ENCODE measurements at places on chromosomes 7 and 10.

GRCh38 chr10:29512425-29512974, 122.3 kb downstream of the SVIL start:
- no peak for DNase-seq

GRCh38 chr7:125089171-125089570, 159.5 kb upstream of the POT1 start:
- no peak for DNase-seq

DNA sequence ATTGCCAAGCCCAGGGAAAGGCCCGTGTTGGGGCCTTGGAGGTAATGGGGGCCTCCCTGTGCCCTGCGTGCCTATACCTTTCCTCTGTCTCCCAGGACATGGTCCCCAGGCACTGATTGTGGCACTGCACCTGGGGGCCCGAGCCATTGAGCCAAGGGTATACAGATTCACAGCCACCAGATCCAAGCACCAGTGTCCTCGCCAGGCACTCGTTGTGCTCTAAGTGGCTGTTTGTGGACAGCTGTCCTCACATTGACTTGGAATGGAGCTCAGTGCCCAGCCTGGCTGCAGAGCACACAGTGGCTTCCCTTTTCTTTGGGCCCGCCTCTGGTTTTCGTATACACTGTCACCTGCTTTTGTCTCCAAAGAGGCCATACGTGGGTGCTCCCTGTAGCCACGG, 72.0 kb upstream of the BTBD16 start:
- no peak for DNase-seq

DNA sequence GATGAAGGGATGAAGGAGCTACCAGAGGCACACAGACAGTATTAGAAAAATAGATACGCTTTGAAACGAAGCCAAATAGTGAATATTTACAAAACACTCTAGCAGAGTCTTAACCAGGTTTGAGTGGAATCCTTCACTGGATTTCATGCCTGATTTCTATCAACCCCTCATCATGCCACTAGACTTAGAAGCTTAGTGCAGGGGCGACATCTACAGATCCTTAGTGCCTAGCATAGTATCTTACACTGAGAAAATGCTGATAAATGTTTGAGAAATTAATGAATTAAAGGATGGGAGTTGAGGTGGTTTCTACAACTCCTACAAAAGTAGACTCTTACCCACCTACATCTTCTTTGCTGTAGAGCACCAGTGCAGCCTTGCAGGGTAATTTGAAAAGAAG, 54.7 kb upstream of the CCNJ start:
- DNase-seq = no peak

- no peak for DNase-seq
Observed at GRCh38 chr7:107370816-107371215, 99.0 kb upstream of the GPR22 start.

DNA sequence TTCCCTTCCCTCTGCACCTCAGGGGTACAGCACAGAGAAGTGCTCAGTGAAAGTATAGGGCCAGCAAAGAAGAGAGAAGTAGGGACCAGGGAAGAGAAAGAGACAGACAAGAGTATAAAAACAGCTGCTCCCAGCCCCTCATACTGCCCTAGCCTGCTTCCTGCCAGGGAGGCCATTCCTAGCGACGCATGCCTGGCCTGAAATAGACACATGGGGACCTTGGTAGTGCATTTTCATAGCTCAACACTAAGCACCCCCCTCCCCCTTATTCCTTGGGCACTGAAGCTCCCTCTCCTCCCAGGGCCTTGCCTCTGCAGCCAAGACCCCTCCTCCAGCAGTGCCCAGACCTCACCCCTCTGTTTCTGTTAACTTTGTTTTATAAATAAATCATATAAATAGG, 64.7 kb downstream of the ZMIZ1 start:
- no peak for DNase-seq

- no peak for DNase-seq
Observed at GRCh38 chr10:106608066-106608465, 556.4 kb downstream of the SORCS1 start.

- DNase-seq = no peak
Observed at GRCh38 chr10:82319562-82319961, 444.6 kb downstream of the NRG3 start.

- no peak for DNase-seq
Observed at GRCh38 chr10:43264344-43264964, 2.4 kb downstream of the RASGEF1A start.

DNA sequence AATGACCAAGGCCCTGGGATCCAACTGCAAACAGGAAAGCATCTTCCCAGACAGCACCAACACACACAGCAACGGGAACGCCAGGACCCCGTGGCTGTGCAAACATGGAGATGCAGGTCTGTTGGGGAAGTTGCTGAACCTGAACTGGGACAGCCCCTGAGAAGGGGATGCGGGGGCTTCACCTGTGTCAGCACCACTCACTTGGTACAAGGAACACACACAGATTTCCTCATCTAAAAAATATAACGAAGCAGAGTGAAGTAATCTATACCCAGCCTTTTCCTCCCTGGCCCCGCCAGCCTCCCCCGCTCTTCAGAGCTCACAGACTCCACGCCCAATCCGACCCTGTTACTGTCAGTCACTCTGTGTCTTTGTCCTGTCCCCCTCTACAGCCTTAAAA, 93.0 kb downstream of the PTPRN2 start:
- DNase-seq = no peak

- peak; percentile 96 for DNase-seq
Observed at GRCh38 chr10:67884313-67884841, at the start of gene SIRT1. Gene SIRT1 (plus strand): TSS chr10:67884656. CDS start chr10:67884722, 66 bp downstream.

GRCh38 chr7:41640487-41640886, 62.4 kb downstream of the INHBA start:
- no peak for DNase-seq

GRCh38 chr10:3654980-3655379, 130.0 kb downstream of the KLF6 start:
- no peak for DNase-seq

DNA sequence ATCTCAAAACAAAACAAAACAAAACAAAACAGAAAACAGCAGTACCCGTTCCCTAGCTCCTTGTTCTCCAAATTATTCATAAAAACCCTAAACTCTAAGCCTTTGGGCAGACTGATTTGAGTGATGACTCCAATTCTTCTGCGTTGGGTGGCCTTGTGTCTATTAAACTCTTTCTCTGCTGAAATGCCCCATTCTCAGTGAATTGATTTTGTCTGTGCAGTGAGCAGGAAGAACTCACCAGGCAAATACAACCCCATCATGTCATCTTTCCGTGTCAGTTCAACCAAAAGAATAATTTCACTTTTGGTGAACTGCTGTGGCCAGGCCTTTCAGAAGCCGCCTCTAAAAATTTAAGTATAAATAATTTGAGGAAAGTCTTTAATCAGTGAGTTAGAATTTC, 18.5 kb upstream of the TSPAN13 start:
- no peak for DNase-seq

- DNase-seq = no peak
Observed at GRCh38 chr7:153404124-153404523, 644.6 kb downstream of the ACTR3B start.

- peak; percentile 80 for DNase-seq
Observed at GRCh38 chr7:34133983-34134782, 228.8 kb downstream of the BMPER start.

GRCh38 chr7:95691464-95691863, 80.9 kb upstream of the DYNC1I1 start:
- peak; percentile 76 for DNase-seq

GRCh38 chr10:86953747-86954680, 3.4 kb downstream of the MMRN2 start:
- DNase-seq = no peak

GRCh38 chr10:13890233-13891127, 303.7 kb downstream of the PRPF18 start:
- DNase-seq = no peak
